SHP77 (cell line): ENCODE measurements at places on chromosomes 16 and 17.
A peak's percentile ranks its signal among the peaks of the same experiment; 100 is the strongest.

GRCh38 chr16:58409316-58409973 is 17.2 kb downstream of the GINS3 start:
- DNase-seq: no peak

DNA sequence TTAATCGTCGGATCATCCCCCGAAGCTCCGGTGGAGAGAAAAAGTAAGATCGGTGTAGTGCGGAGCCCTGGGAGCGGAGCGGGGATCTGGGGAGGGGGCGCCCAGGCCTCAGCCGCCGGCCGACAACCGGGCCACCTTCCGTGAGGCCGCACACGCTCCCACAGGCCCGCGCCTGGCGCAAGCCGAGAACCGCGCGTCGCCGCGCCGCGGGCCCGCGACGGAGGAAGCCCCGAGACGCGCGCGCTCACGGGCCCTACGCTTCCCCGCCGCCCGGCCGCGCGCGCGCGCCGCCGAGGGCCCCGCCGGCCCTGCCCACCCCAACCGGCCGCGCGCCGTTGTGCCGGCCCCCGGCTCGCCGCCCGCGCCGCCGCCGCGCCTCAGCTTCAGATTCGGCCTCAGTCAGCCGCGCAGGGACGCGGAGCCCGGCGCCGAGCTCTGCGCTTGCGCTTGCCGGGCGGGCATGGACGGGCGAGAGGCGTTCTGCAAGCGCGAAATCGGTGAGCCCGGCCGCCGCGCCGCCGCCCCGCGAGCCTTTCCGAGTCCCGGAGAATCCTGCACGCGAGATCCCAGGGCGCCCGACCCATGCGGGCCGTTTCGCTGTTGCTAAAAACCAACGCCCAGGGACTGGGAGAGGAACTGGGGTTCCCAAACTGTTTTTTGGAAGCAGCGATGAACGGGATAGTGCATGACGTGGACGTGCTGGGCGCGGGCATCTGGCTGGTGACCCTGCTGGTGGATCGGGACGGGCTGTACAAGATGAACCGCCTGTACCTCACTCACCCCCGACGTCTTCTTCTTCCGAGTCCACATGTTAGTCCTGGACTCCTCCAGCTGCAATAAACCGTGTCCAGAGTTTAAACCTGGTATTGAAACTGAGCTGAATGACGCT is 28.0 kb upstream of the LRRC37A start:
- peak; percentile 94 for DNase-seq

GRCh38 chr17:17941015-17941414 is 31.2 kb downstream of the TOM1L2 start:
- DNase-seq: no peak

- no peak for DNase-seq
Measured at GRCh38 chr16:48113001-48113400, 42.8 kb downstream of the ABCC12 start.

- no peak for DNase-seq
Measured at GRCh38 chr17:79038545-79039135, 14.7 kb downstream of the C1QTNF1 start.

GRCh38 chr17:37672548-37673078 is 29.4 kb upstream of the DDX52 start:
- DNase-seq: no peak

DNA sequence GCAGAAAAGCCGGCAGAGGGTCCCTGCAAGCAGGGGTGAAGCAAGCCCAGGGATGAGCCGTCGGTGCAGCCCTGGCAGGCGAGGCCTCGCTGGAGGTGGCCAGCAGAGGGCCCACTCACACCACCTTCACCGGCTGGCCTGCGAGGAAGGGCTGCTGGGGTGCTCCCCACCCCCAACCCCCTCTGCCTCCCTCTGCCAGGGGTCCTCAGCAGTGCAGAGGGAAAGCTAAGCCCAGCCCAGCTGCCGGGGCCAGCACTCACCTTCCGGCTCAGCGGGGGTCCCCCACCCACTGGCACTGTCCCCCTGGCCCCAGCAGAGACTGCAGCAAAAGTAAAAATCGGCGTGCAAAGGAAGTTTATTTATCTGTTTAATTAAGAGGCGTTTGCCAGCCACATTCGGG is 113.4 kb downstream of the ENGASE start:
- no peak for DNase-seq

GRCh38 chr16:24754543-24754942 is 25.1 kb downstream of the TNRC6A start:
- no peak for DNase-seq

DNA sequence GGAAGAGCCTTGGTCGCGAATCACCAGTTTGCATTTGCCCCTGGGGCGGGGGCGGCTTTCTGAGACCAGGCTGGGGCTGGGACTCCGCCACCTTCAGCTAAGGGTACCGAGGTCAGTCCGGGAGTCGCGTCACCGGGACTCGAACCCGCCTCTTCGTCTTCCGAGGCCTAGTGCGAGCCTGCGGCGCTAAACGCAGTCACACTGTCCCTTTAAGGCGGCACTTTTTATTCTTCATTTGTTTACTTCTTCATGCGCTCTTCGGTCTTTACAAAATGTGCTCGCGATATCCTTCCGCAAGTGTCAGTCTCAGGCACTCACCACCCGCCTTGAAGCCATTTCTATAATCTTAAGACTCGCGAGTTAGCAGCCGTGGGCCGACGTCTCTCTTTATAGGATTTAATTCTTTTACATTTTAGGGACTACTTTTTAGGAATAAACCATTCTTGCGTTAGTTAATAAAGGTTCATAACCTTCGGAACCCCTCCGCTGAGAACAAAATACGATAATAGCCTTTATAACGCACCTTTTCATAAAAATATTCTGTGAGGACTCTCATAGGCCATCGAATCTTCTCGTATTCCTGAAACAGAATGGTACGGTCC is 593 bp upstream of the HEXIM1 start:
- DNase-seq: peak; percentile 85

DNA sequence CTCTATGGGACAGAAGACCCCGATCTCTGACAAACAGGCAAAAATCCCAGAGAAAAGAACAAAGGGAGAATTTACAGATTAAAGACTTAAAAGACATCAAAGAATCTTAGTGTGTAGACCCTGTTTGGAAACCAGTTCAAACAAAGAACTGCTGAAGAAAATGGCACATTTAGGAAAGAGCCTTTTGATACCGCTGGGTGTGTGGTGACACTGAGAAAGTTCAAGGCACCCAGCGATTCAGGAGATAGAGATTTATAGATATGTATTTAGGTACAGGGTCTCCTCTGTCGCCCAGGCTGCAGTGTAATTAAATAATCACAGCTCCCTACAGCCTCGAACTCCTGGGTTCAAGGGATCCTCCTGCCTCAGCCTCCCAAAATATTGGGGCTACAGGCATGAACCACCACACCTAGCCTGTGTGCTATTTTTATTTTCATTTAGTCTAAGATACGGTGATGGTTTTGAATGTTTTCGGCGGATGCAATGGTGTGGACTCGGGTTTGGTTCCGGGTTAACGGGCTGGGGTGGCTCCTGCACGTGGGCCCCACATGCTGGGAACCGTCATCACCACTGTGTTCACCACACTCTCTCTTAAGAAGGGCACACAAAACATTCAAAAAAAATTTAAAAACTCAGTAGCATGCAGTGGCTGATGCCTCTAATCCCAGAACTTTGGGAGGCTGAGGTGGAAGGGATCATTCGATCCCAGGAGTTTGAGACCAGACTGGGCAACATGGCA is 114.0 kb downstream of the ZNF778 start:
- DNase-seq: no peak

- no peak for DNase-seq
Measured at GRCh38 chr17:38881600-38882191, 11.8 kb downstream of the LASP1 start.

- DNase-seq: no peak
Measured at GRCh38 chr16:20899477-20900298, 470 bp downstream of the DCUN1D3 start.

- DNase-seq: no peak
Measured at GRCh38 chr17:79572136-79572925, 38.5 kb downstream of the RBFOX3 start.

DNA sequence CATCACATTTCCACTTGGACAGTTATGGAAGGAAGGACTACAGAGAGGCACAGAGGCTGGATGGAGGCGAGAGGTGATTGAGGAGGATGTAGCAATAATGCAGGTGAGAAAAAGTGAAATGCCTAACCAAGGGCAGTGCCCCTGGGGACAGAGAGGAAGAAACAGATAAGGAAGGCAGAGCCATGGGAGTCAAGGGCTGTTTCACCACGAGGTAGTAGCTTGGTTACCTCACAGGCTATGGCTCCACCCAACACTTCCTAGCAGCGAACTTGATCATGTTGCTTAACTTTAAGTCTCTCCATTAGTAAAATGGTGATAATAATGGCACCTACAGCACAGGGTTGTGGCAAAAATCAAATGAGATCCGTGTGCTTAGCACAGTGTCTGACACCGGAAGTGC is 83.9 kb downstream of the YPEL2 start:
- no peak for DNase-seq

DNA sequence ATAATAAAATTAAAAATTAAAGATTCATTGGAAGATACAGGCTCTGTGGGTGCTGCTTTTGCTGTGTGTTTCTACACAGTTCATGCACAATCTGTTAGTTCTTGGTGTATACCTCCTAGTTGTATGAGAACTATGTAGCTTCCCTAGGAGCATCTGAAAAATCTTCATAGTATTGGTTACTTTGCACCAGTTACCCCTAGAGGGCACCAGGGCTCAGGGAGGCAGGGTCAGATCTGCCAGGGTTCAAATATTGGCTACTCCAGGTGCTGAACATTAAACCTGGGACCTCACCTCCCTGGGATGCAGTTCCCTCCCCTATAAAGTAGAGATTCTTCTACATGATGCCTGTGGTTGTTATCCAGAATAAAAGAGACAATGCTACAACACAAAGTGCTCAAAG is 583.0 kb upstream of the CDH11 start:
- DNase-seq: no peak

DNA sequence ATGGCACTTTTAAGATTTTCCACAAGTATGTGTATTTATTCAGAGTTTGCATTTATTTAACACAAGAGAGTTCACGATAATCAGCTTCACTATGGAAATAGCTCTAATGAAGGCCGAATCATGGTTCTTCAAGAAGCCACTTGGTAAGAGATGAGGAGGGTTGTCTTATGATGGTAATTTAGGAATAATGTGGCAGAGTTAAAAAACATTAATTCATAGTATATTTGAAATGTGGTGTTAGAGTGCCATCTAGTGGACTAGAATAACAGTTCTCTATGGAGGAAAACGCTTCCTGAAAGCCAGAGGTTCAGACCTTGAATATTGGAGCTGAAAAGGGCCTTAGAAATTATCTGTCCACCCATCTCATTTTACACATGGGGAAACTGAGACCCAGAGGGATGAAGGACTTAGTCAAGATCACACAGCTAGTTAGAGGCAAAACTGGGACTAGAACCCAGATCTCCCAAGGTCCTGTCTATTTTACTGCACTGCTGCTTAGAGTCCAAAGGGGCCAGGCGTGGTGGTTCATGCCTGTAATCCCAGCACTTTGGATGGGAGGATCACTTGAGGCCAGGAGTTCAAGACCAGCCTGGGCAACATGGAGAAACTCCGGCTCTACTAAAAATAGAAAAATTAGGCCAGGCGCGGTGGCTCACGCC is 33.8 kb upstream of the KPNB1 start:
- peak; percentile 45 for DNase-seq

DNA sequence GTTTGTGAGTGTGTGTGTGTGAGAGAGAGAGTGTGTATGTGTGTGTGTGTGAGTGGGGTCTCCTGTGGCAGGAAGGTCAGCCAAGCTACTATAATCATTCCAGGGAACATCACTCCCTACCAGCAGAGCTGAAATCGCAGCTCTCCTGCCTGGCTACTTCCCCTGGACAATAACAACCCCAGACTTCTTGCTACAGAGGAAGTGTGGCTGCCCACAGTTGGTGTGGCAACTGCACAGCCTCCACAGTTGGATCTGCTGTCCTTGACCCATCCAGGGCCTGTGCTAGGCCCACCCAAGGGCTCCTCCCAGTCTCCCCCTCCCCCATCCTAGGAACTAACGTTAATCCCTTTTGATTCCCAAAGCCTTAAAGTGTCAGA is 1.5 kb downstream of the SLC13A5 start:
- DNase-seq: no peak

DNA sequence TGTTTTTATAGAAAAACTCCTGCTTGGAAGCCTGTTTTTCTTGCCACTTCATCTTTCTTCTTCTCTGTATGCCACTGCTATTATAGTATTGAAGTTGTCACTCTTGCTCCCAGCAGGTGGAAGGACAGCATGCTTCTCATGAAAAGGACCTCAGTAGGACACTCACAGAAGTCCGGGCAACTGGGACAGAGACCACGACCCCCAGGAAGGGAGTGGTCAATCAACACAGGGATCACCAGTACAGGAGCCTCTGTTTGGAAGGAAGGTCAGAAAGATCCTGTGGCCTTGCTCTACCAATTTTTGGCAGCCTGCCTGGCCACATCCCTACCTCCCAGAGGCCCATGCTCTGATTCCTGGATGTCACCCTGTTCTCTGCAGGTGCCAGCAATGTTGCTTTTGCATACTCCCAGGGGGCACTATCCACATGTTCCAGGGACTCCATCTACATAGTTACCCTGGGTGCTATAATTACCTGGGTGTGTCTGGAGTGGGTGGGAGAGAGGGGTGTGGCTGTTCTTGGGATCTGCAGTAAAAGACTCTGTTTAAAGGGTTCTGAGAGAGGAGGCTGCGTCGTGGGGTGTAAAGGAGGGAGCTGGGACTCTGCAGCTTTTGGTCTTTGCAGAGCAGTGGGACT is 13.7 kb upstream of the AKAP10 start:
- DNase-seq: peak; percentile 52

DNA sequence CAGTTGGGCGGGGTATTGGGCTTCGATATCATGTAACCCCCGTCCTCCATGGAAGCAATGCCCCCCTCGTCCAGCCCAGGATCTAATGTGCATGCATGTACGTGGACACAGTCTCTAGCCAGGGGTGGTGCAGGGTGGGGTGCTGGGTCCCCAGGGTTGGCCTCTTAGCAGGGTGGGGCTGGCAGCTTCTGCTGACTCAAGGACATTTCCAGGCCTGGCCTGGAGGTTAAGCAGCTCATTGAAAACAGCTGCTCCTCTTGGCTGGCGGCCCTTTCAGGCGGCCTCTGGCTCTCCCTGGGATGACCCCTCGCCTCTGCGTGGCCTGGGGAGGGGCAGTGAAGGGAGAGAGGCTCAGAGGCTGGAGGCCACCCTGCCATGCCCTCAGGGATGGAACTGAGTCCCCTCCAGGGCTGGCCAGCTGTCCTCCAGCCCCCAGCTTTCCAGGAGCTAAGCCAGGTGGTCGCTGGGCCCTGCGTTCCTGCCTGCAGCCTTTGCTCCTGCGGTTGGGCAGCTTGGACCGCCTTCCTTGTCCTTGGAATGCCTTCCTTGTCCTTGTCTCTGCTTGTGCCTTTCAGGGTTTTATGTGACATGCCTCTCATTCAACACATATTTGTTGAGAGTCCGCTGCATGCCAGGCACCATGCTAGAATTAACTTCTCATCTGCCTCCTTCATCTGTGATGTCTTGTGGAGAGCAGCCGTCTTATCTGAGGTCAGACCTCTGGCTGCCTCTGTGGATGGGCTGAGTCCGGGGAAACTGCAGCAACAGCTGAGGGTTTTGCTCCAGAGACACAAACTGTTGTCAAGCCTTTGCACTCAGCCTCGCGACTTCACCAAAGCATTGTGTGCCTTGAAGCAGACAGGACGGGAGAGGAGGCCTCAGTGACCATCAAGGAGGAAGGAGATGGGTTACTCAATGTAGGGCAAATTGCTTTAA is 26.6 kb downstream of the MRC2 start:
- DNase-seq: peak; percentile 19

- DNase-seq: no peak
Measured at GRCh38 chr16:71933913-71934695, 38.8 kb downstream of the IST1 start.
